ENCODE measurements at places on chromosomes 6 and 20.

- no peak for DNase-seq
Observed at GRCh38 chr6:168636147-168637004, 195.4 kb downstream of the SMOC2 start.

DNA sequence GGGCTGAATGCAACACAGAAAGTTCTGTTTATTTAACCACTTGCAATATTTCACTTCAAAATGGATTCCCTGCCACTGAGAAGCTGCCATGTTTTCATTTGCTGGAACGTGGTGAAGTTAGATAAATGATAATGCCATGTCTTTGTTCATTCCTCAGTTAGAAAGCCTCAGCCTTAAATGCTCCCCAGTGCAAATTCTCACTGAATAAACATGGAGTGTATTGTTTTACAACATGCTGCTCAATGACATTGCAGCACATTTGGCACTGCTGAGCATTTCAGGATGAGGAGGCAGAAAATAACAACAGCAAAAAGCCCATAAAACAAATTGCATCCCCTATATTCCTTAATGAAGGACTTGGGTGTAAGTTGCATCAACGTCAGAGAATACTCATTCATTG is 913.8 kb upstream of the FLRT3 start:
- DNase-seq, result no peak

GRCh38 chr6:149234051-149234962 is 83.2 kb upstream of the TAB2 start:
- no peak for DNase-seq

DNA sequence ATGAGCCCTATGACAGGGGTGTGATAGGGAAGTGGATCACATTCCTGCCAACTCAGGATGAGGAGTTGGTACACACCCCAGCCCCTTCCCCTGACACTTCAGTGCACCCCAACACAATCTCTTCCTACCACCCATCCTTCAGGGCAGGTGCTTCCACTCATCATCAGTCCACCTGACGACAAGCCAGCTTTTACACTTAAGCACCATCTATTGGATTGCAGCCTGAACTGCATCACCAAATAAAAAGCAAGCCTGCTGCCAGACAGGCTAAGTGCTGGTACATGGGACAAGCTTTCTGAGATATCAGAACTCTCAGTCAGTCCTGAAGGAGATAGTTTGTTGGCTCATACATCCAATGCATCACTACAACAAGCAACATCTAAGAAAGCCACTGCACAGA is 69.0 kb upstream of the TMEM200A start:
- no peak for DNase-seq

DNA sequence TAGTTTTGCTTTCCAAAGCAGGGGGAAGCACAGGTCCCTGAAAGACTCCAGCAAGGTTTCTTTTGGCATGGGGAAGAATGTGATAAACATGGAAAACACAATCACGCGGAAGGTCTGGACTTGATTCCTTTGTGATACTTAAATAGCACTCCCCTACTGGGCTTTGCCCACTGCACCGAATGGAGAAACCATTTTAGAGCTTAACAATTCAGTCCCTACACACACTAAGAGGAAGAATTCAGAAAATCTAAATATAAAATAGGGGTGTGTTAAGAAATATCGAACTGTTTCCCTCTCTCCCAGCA is 71.4 kb upstream of the NHSL1 start:
- no peak for DNase-seq

- DNase-seq, result peak; percentile 47
Observed at GRCh38 chr6:27146706-27147505, 100.6 kb upstream of the PRSS16 start.

All from stimulated activated CD8-positive, alpha-beta memory T cell treated with anti-CD3 and anti-CD28 coated beads, Interleukin-4, amount 100 ng/mL, for 4 hours (primary cell).